ENCODE measurements at places on chromosomes 16 and 17. TPM values are rescaled to one million over a fixed set of nuclear protein-coding genes. Genes with fewer than 3 reads are reported as not detected.

UNK gene
- total RNA-seq: 15.9 TPM

KRTAP1-1 gene
- total RNA-seq: not detected

TRIM65 gene
- total RNA-seq: 19.0 TPM

KRT33A gene
- not detected for total RNA-seq

RND2 gene
- total RNA-seq: 0.30 TPM

MAPK8IP3 gene
- total RNA-seq: 29.7 TPM

CD300LG gene
- total RNA-seq: not detected

KRTAP4-3 gene
- total RNA-seq: not detected

LCAT gene
- total RNA-seq: 6.5 TPM

PLCG2 gene
- total RNA-seq: 1.8 TPM

CACNG5 gene
- total RNA-seq: not detected

TRAF7 gene
- 51.4 TPM for total RNA-seq

KRT31 gene
- total RNA-seq: not detected
